ENCODE measurements at places on chromosomes 12 and 14. TPM values are rescaled to one million over a fixed set of nuclear protein-coding genes. Genes with fewer than 3 reads are reported as not detected.
A peak's percentile ranks its signal among the peaks of the same experiment; 100 is the strongest.

CYP46A1 gene
- 0.78 TPM for total RNA-seq

TEX22 gene
- total RNA-seq: not detected

AQP2 gene
- not detected for total RNA-seq

TCL1B gene
- not detected for total RNA-seq

KCNJ8 gene
- total RNA-seq: 36.4 TPM

ANKRD33 gene
- total RNA-seq: not detected

CLEC2A gene
- not detected for total RNA-seq

ART4 gene
- total RNA-seq: 0.13 TPM

KRT4 gene
- 7.9 TPM for total RNA-seq

ACVRL1 gene
- total RNA-seq: 133 TPM

DNA sequence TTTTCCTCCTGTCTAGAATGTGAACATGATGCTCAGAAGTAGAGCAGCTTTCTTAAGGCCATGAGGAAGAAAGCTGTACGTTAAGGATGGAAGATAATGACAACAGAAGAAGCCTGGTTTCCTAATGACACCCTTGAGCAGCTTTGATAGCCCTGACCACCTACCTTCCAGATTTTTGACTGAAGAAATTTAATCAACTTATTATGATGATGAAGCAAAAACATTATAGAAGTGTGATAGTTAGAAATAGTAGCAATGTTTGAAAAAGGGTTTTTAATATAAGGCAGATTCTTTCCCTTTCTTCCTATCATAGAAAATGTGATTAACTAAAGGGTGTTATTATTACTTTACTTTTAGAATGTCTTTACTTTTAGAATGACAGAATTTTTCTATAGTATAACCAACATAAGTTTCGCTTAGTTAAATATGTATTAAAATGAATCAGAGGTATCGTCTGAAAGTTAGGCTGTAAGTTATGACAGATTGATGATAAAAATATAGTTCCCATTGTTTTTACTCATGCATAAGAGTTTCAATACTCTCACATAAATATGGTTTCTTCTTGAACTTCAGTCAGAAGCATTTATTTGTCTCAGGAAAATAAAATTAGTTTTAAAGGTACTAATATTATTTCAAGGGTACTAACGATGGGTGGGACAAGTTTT is 50.1 kb upstream of the PPFIA2 start:
- no peak for ATAC-seq

- no peak for ATAC-seq
These were observed 3.9 kb upstream of the GPRC5A start for GRCh38 chr12:12887471-12887870.

DNA sequence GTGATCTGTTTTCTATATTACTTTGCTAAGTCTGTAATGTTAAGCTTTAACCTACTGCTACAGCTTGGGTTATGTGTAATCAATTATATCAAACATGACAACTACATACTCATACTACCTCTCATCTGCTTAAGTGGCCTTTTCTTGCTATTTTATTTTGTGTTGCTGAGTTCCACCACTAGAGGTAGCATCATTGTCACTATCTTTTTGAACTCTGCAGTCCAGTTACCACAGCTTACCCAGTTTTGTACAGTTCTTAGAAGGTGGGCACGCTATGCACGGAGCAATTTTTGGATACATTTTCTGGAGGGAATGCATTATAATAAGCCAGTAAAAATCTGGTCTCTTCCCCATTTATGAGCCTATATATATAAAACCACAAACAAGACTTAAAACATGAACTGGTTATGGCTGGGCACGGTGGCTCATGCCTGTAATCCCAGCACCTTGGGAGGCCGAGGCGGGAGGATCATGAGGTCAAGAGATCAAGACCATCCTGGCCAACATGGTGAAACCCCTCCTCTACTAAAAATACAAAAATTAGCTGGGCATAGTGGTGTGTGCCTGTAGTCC is 48.5 kb downstream of the SAV1 start:
- no peak for ATAC-seq

- no peak for ATAC-seq
These were observed 88.0 kb downstream of the PCNX1 start for GRCh38 chr14:70995211-70995610.

DNA sequence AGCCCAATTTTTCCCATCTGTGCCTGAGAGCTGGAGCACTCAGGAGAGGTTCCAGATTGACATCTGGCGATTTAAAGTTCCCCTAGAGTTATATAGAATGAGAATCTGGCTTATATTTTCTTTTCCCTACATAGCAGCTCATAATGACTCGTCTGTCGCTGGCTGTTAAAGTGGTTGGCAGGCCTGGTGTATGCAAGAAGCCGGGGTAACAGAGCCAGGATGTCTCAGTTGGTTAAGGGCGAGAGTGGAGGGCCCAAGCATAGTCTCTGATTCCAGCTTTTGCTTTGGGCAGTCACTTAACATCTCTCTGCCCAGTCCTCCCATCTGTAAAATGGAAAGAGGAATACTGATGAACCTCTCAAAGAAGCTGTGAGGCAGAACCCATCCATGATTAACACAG is 751.6 kb downstream of the NOVA1 start:
- ATAC-seq: no peak

DNA sequence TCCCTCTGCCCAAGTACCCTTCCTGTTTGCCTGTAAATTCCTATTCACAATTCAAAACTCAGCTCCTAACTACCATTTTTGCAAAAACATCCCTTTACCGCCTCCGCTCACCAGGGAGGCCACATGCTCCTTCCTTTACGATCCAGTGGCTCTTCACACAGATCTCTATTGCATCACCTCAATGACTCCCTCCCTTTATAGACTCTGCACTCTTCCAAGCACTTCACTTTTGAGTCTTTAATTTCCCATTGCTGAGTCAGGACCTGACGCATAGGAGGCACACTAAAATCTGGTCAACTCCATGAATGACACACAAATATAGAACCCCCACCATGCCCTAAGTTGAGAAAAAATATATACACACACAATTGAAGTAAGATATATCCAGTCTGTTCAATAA is 45.9 kb downstream of the PPP1R13B start:
- no peak for ATAC-seq

DNA sequence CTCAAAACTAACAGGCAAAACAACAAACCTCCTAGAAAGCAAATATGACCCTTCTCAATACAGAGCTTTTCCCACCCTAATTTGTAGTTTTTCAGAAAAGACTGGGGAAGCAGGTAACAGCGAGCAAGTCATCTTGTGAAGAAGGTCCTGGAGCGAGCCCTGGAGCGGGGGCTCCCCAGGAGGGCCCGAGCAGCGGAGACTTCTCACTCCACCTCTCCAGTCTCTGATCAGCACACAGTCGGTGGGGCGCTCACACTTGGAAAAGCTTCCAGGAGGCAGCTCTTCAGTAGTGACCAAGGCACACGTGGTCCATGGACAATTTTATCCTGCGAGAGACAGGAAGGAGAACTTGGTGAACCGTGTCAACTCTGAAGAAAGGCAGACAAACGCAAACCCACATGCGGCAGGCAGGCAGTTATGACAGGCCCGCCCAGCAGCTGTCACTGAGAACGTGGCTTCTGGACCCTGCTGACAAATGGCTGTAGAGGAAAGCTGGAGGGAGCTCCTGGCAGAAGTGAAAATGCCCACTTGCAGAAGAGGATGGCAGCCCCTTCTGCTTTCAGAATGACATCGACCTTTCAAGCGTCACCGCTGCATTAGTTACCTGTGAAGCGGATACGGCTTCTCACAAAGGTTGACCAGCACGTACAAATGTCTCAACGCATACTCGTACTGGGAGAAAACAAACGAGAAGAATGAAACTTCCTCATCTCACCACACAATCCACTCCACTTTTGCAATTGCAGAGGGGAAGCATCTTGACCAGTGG is 44.2 kb downstream of the LGMN start:
- ATAC-seq: peak; percentile 56

- ATAC-seq: no peak
These were observed 56.4 kb upstream of the OAS1 start for GRCh38 chr12:112850383-112850782.

DNA sequence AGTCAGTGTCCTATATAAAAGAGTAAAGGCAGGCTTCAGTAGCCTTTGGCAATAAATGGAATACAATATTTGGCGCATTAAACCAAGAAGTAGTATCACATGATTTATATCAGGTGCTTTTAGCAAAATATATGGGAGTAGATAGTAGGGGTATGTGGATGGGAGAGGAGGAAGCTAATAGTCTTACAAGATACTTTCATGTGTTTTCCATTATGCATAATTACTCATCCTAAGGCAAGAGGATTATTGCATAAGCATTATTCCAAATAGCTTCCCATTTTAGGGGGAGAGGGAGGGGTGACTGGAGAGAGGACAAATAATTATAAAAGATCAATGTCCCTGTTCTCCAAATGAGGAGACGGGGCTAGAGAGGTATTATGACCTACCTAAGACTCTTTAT is 104.3 kb downstream of the DUSP6 start:
- no peak for ATAC-seq

DNA sequence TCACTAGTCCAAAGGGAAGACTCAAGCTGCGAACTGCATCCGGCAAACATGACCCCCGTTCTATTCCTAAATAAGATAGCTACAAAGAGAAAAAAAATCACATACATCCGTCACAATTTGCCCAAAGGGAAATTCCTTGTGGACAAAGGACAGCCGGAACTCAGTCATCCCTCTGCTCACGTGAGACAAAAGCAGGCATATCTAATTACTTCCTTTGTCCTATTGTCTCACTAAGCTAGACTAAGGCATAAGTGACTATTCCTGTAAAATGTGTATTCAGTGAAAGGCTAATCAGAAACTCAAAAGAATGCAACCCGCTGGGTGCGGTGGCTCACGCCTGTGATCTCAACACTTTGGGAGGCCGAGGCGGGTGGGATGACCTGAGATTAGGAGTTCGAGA is 27.2 kb upstream of the NINJ2 start:
- peak; percentile 36 for ATAC-seq

- ATAC-seq: no peak
These were observed 2.3 kb downstream of the LHX5 start for GRCh38 chr12:113469224-113469948.

DNA sequence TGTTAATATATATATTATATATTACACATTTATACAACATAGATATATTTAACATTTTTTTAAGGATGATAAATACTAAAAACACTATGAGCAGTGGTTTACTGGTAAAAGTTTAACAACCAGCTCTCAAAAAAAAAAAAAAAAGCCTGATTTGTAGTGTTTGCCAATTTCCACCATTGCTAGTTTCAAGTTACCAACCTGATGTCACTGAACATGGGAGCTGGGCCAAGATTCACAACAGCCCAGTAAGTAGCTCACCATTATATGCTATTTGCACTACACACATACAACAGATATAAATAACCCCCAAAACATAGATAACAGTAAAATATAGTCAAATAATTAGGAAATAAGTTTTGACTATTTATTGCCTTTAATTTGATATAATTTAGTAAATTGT is 28.9 kb upstream of the TMX1 start:
- no peak for ATAC-seq

DNA sequence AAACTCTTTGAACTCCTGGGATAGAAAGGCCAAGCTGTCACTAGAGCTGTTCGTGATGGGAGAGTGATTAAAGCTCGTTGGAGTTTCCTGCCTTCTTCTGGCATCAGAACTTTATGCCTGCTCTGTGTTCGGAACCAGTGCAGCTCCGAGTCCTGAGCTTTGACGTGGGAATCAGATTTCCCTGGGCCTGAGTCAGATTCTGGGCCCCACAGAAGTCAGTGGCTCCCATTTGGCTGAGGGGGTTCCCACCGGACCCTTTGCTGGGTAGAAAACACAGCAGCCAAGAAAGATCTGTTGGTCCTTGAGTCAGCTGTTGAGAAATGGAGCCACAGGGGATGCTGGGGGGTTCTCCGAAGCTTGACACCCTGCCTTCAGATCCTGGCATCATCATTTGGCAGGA is 238.0 kb downstream of the CHST11 start:
- ATAC-seq: peak; percentile 65

GRCh38 chr12:66024949-66025348 is 105.6 kb downstream of the LLPH start:
- no peak for ATAC-seq

- no peak for ATAC-seq
These were observed 19.5 kb upstream of the CMKLR1 start for GRCh38 chr12:108358580-108358965.

DNA sequence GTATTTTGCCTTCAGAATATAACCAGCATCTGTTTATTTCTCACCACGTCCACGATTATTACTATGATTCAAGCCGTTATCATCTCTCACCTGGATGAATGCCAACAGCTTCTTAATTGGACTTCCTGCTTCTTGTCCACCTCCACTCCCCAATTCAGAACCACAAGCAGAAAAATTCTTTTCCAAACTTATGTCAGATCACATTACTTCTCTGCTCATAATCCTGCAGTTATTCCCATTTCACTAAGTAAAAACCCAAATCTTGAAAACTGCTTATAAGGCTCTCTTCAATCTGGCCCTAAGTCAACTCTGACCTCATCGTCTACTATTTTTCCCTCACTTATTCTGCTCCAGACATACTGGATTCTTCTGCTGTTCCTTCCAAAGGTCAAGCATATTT is 2.0 kb downstream of the CRY1 start:
- no peak for ATAC-seq

- ATAC-seq: no peak
These were observed 211.7 kb upstream of the EEA1 start for GRCh38 chr12:93140801-93141200.

GRCh38 chr12:89414851-89415250 is 62.5 kb upstream of the DUSP6 start:
- ATAC-seq: no peak

GRCh38 chr14:44287858-44288257 is 219.2 kb downstream of the FSCB start:
- no peak for ATAC-seq

- ATAC-seq: no peak
These were observed 16.9 kb downstream of the PPP4R3A start for GRCh38 chr14:91493169-91493568.

GRCh38 chr14:23153851-23154796 is 29.3 kb downstream of the SLC7A8 start:
- ATAC-seq: peak; percentile 88

DNA sequence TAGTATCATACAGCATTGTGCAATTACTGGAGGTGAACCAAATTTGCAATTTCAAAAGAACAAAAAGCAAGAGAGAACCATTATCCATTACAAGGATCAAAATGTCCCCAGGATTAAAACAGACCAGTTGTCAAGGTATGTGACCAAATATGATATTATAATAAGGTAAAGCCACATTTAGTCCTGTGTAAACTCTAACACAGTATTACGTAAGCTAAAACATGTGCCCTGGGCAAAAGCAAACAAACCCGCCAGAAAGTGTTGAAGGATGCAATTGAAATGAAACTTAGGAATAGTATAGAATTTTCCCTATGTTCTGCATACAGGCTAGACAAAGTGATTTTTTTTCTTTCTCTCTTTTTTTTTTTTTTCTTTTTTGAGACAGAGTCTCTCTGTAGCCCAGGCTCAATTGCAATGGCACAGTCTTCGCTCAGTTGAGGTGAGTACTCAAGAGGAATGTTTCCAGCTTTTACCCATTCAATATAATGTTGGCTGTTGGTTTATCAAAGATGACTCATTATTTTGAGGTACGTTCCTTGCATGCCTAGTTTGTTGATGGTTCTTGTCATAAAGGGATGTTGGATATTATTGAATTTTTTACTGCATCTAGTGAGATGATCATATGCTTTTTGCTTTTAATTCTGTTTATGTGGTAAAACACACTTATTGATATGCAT is 137.1 kb upstream of the FOXG1 start:
- ATAC-seq: no peak

GRCh38 chr12:53966385-53967133 is 6.4 kb upstream of the HOXC11 start:
- no peak for ATAC-seq

- peak; percentile 64 for ATAC-seq
These were observed 6.7 kb downstream of the VASH1 start for GRCh38 chr14:76767681-76768656.

GRCh38 chr12:15584366-15585041 is 204.7 kb downstream of the EPS8 start:
- ATAC-seq: no peak
